A549 treated with dexamethasone at 1 μM for 4 hours (cell line): ENCODE measurements at places on chromosomes 2 and 18. TPM values are rescaled to one million over a fixed set of nuclear protein-coding genes. Genes with fewer than 3 reads are reported as not detected.

Gene LYG2
- not detected in 5 replicates for total RNA-seq

Gene MLPH
- total RNA-seq = 225 to 326 TPM (median 300 TPM) in 5 replicates

Gene ZNF512
- 18.2 to 21.6 TPM (median 19.3 TPM) in 5 replicates for total RNA-seq

Gene EPHA4
- 0.48 to 1.8 TPM (median 0.84 TPM) in 5 replicates for total RNA-seq

Gene CHST9
- 0.01 TPM in 1 of 5 replicates, not detected in the others for total RNA-seq

Gene CD207
- 0.05 to 0.08 TPM (median 0.07 TPM) in 3 of 5 replicates, not detected in the others for total RNA-seq

Gene TCF23
- not detected in 5 replicates for total RNA-seq

Gene GAREM1
- 4.2 to 8.2 TPM (median 6.1 TPM) in 5 replicates for total RNA-seq

Gene HOXD1
- 0.15 to 0.25 TPM (median 0.21 TPM) in 5 replicates for total RNA-seq

Gene IL1RN
- 0.30 to 0.54 TPM (median 0.37 TPM) in 5 replicates for total RNA-seq
